CD4-positive, CD25-positive, alpha-beta regulatory T cell (primary cell): ENCODE measurements at places on chromosomes 6 and 20.

GRCh38 chr6:2124260-2124709 lies 121.1 kb downstream of the GMDS start:
- DNase-seq: no peak

DNA sequence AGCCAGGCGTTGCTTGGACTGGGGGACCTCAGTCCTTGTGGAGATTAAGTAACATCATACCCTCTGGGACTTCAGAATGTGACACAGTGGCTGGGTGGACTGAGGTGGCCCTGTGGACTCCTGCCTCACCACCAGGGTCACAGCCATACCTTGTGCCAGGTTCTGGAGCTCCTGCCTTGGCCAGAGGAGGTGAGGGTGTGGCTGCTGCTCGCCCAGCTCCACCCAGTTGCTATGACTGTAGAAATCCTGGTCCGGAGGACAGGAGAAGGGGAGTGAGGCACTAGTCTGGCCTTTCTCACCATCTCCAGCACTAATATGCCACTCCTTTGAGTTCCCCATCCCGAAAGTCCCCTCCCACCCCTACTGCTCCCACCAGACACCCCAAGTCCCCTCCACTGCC lies 1.9 kb downstream of the VWA7 start:
- no peak for DNase-seq

DNA sequence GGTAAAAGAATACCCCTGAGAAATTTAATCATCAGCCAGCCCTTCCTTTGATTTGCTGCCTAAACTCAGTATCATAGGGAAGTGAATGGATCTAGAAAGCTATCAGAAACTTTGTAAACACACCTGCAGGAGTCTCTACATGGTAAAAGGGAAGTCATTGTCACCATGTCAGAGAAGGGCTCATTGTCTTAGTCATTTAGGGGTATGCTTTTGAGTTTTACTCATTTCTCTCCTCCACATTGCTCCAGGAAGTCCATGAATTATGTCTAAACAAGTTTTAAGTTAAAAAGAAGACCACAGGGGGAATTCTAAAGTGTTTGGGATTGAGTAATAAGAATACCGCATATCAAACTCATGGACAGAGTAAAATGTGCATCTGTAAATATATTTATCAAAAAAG lies 2.5 kb downstream of the SLC17A1 start:
- DNase-seq: no peak

DNA sequence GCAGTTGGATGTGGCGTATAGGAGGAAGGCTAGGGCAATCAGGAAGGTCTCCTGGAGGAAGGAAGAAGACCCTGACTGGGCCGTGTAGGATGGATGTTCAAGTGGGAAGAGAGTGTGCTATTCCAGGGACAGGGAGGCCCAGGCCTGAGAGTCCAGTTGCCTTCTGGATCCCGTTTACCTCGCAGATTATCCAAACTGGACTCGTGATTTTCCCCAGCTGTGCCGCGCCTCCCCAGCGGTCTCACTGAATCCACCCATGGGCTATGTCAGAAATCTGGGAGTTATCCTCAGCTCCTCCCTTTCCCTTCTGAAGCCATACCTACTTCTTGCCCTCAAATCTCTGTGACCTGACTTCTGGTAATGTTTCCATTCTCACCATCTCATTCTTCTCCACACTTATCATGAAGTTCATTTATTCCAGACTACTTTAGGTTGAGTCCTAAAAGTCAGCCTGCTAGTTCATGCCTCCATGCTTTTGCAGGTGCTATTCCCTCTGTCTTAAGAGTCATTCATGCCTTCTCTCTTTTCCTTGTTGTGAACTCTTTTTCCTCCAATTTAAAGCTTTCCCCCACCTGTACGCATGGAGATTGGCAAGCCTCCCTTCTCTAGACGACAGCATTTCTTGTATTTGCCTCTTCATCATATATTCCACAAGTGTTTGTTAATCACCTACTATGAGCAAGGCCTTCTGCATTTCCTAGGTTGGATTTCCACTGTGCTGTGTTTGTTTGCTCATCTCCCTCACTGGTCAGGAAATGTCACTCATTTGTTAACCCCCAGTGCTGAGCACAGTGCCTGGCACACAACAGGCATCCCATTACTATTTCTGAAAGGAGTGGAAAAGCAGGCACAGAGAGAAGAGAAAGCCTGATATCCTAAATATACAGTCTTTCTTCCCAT lies 2.7 kb downstream of the SDCBP2 start:
- no peak for DNase-seq

GRCh38 chr6:17493286-17493685 lies 99.9 kb downstream of the CAP2 start:
- no peak for DNase-seq

DNA sequence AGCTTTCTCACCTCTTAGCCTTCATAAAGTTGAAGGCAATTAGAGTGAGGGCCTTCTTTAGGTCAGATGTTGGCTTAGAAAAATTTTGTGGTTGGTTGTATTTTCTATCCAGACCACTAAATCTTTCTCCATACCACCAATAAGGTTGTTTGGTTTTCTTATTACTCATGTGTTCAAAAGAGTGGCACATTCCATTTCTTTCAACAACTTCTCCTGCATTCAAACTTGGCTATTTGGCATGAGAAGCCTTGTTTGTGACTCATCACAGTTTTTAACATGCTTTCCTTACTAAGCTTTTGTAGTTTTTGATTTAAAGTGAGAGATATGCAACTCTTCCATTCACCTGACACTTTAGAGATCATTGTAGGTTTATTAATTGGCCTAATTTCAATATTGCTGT lies 949.6 kb downstream of the TBC1D32 start:
- DNase-seq: no peak

DNA sequence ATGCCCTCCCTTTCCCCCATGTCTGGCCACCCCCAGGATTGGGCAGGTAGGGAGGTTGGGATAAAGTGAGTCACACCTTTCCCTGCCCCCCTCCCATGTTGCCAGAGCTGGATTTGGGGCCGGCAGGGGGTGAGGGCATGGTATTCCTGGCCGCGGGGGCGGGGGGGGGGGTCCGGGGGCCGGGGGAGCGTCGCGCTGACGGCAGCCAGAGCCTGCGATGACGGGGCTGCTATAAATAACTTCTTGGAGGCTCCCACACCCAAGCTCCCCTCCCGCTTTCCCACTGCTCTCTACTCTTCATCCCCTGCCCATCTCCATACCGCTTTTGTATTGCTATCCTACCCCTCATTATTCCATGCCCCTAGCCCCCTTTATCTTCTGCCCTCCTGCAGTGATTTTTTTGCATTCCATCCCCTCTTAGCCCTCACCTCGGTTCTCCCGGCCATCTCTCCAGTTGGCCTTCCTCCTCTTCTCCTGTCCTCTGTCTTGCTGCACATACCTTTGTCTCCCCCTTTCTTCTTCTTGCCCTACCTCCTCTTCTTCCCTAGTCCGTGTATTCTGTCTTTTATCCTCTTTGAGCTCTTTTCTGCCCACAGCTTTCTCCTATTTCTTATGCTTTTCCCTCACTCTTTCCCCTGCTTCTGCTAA lies 13.8 kb downstream of the SYNGAP1 start:
- DNase-seq: no peak

DNA sequence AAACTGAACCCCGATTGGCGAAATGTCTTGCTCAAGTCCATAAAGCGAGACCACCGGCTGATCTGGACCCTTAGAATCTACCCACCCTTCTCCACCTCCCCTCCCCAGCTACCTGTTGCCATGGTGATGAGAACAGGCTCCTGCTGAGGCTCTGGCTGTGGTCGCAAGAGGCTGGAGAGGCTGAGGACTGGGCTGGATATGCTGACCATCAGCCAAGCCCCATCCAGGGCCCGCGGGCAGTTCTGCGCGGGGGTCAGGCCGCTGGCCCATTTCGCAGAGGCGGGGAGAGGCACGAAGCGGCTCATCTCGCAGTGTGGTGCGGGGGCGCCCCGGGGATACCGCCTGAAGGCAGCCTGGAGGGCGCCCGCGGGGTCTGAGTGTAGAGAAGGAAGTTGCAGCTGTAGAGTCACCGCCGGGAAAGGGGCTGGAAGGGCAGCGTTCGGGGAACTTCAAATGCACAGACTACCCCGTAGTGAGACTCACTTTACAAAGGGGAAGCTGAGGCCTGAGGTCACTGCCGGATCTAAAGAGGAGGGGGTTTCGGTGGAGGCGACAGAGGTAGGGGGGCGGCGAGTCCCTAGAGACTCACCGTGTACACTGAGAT lies 671 bp downstream of the TAPBP start:
- no peak for DNase-seq

DNA sequence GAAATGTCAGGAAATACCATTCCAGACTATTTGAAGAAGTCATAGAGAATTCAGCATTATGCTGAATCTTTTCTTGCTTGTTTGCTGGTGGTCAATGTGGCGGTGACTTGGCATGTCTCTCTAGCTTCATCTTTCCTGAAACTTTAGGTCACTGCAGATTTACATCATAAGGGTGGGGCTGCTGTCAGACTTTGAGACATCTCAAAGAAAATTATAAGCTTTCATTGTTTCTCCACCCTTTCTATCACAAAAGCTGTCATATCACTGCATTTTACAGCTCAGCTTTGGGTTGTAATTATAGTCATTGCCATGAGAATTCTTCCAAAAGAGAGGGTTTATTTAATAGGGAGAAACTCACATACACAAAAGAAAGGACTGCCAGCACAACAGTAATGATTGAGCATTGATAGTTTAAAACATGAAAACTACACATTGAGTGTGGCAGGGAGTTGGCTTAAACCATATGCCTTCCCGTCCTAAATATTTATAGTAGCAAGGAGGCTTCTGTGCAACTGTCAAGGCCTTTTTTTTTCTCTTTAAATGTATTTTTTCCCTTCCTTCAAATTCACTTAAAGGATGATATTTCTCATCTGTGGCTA lies 44.7 kb upstream of the LRRC1 start:
- DNase-seq: no peak

DNA sequence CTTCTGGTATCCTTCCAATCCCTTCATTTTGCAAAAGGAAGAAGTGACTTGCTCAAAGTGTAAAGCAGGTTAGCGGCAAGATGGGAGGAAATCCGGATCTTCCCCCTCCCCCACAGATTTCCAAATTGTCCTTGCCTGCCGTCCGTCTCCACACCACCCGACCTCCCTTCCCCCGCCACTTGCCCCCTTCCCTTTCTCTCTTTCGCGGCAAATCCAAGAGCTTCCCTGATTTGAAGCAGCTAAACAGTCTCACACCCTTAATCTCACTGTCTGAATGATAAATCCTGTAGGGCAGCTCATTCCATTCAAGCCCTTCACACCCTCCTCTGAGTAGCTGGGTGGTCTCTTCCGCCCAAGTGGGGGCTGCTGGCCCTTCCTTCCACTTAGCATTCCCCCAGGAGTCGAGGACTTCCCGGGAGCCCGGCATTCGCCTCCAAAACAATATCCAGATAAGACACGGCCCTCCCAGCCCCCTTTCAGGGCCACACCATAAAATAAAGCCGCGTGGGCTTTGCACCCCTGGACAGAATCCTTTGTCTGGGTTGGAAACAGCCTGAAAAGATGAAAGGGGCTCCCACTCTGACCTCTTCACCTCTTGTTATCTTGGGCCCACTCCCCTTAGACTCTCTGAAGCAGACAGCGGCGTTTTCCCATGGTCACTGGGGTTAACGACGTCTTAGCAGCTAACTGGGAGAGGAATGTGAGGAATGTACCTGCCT lies 44.0 kb upstream of the PIM1 start:
- DNase-seq: no peak

- no peak for DNase-seq
These were observed 134.9 kb downstream of the KLHL32 start for GRCh38 chr6:97059473-97059872.

DNA sequence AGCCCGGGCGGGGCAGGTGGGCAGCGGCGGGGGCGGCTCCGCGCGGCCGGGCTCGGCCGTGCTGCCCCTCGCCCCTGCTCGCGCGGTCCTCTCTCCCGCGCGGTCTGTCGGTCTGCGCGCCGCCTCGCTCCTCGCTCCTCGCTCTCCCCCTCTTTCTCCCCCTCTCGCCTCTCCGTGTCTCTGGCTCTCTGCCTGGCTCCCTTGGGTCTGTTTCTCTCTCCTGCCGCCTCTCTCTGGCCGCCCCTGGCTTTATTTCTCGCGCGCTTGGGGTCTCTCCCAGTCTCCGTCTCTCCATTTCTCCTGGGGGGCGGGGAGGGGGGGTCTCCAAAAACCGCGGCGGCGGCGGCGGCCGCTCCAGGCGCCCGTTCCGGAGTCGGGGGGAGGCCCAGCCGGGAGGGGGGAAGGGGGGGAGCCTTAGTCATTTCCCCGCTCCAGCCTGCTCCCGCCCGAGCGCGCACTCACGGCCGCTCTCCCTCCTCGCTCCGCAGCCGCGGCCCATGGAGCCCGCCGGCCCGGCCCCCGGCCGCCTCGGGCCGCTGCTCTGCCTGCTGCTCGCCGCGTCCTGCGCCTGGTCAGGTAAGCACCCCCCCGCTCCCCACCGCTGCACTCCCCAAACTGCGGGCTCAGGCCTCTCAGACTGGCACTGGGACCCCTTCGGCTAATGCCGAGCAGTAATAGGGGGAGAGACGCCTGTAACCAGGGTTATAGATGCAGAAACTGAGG lies at the start of gene SIRPA:
Gene SIRPA (plus strand): TSS at position 457 of the 723 bp plus-strand sequence. CDS start 41 bp downstream, at position 498.
- no peak for DNase-seq

DNA sequence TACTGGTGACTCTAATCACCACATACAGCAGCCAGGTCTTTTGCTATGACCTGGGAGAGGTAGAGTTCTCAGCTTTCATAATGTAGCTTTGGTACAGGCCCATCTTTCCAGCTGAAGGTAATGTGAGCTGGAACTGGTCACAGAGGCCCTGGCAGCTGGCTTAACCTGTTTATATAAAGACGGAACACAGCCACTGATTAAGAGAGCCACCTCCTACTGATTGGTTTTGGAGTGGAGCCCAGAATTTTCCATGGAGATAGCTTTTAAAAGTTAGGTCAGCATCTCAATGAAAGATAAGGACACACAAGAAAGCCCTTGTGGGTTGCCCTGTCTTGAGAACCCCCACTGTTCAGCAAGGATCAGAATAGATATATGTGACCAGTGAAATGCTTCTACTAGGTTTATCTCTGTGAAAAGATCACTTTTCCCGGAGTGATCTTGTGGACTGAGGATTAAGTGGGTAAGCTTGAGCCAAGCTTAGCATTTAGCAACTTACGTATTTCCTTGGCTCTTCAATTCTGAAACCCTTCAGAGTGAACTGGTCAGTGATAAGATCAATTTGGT lies 213.7 kb upstream of the CITED2 start:
- DNase-seq: no peak

GRCh38 chr20:9180481-9181257 lies 111.8 kb downstream of the PLCB4 start:
- DNase-seq: no peak

GRCh38 chr20:47815416-47815806 lies 30.1 kb upstream of the SULF2 start:
- DNase-seq: no peak

- DNase-seq: no peak
These were observed 47.8 kb downstream of the TFEB start for GRCh38 chr6:41687501-41688175.

DNA sequence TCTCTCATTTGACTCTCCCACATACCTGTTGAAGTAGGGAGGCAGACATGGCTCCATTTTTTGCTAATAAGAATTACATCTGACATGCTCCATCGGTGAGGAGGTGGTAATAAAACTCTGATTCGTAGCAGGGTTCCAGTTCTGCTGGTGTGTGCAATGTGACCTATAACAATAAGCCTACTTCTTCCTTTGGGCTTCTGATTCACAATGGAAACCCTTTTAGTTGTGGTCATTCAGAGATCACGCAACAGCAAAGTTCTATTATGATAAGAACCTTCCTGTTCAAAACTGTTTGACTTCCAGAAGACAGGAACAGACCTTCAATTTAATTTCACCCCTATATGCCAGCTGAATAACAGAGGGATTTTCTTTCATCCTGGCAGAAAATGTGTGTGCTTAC lies 31.4 kb upstream of the GSTA4 start:
- no peak for DNase-seq

GRCh38 chr6:5133943-5134342 lies 48.8 kb downstream of the PPP1R3G start:
- no peak for DNase-seq

- DNase-seq: no peak
These were observed 106.8 kb downstream of the COL19A1 start for GRCh38 chr6:69973138-69973537.
